NCI-H1417 treated with DMSO at 0.1 percent for 48 hours (cell line): ENCODE measurements at places on chromosomes 4 and X.

GRCh38 chr4:140672416-140672815 lies 83.8 kb downstream of the TBC1D9 start:
- no peak for DNase-seq

DNA sequence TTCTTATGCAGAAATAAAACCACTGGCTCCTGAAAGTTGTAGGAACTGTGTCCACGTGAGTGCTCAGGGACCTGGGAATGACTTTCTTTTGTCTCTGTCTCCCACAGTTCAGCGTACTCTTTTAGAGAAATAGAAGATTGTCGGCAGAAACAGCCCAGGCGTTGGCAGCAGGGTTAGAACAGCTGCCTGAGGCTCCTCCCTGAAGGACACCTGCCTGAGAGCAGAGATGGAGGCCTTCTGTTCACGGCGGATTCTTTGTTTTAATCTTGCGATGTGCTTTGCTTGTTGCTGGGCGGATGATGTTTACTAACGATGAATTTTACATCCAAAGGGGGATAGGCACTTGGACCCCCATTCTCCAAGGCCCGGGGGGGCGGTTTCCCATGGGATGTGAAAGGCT lies 11.2 kb upstream of the XG start:
- DNase-seq = no peak

DNA sequence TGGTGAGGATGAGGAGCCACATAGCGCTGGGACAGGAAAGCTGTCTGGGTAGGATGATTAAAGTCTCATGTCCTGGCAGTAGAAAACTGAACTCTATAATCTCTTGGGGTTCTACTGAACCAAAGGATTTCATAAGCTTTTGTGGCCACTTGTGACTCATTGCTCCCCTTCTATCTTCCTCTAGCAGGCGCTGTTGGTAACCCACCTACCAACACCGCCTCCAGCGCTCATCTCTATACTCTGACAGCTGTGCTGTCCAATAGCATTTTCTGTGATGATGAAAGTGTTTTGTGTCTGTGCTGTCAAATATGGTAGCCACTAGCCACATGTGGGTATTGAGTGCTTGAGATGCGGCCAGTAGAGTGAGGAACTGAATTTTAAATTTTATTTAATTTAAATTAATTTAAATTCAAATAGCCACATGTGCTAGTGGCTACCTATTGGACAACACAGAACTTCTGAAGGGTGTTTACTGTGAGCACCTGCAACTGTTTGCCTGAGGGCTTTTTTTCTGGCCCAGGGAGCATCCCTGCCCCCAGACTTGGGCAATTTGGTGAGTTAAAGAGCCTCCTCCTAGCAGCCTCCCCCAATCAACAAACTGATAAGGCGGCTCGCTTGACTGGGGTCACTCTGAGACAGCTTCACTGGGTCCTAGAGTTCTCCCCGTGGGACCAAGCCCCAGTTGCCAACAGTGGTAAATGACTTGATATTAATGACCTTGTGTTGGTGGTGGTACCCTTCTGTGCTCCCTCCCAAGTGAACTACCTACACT lies 169.2 kb upstream of the ATP6AP2 start:
- DNase-seq = no peak

GRCh38 chr4:96241819-96242218 lies 401.9 kb downstream of the PDHA2 start:
- DNase-seq = no peak

- no peak for DNase-seq
These were observed 36.2 kb downstream of the ARHGAP10 start for GRCh38 chr4:147768113-147768512.

GRCh38 chr4:153438916-153439756 lies 27.0 kb upstream of the TMEM131L start:
- DNase-seq = no peak

- DNase-seq = peak; percentile 50
These were observed 21.4 kb downstream of the ZCCHC13 start for GRCh38 chrX:74325130-74326059.
